ENCODE measurements at places on chromosomes 11 and 22.

DNA sequence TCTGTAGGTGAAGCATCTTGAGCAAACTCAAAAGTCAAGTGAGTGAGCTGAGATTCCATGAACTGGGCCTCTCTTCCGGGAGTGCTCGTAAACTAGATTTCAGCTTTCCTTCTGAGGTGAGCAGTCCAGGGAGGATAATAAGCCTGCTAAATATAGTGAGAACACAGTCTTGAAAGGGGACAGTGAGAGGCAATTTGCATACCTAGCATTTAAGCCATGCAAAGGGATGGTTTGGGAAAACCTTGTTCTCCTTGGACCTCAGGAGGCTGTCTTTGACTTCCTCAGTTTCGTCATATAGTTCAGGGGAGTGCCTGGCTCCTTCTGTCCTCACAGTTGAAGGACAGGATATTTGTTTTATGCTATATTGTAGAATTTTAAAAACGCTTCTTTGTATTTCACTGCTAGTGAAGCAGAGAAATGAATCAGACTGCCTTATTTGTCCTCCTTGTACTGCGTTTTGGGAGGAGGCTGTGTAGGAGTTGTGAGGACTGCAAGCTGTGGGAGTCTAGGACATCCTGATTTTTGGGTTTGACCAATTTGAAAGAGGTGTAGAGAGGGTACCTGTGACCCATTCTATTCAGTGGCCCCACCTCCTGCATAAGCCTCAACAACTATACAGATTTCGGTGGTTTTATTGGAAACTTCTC lies 11.0 kb upstream of the SORL1-AS1 start:
- DNase-seq = no peak

DNA sequence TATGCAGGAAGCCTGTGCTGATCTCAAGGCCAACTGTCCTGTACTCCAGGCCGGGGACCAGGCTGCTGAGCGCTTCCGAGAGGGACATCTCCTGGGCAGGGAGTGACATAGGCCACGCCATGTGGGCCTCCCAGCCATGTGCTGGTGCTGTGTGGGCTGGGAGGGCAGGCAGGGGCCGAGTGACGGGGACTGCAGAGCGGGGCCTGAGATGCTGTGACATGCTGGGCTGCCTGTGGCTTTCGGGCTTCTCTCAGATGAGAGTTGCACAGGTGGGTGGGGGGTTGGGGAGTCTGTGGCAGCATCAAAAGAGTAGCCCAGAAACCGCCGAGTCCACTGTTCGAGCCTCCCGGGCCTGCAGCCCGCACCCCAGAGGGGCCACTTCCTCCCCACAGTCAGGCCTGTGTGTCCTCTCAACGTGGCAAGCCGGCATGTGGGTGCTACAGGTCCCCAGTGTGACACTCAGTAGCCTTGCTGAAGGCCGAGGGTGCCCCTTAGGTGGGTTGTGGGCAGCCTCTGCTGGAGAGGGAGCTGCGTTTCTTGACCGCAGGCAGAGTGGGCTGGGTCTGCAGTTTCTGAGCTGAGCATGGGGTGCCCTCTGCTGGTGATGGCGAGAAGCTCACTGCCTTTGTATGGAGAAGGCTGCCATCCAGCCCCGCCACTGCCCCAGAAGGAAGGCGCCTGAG lies 101.2 kb downstream of the BCR start:
- DNase-seq = peak; percentile 76

DNA sequence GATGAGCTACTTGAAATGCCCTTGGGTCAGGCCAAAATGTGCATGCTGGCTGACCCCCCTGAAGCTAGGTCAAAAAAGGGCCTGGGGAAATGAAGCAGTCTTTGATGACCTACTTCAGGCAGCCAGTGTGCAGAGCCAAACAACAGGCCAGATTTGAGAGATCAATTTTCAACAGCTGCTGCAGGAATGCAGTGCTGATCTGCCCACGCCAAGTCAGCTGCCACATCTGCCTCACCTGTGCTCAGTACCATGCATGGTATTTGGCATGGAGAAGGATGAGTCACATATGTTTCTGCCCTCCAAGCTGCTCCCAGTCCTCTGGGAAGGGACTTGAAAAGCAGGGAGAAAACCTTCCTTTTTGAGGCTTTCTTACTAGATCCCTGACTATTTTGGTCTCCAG lies 35.8 kb downstream of the MTNR1B start:
- no peak for DNase-seq

DNA sequence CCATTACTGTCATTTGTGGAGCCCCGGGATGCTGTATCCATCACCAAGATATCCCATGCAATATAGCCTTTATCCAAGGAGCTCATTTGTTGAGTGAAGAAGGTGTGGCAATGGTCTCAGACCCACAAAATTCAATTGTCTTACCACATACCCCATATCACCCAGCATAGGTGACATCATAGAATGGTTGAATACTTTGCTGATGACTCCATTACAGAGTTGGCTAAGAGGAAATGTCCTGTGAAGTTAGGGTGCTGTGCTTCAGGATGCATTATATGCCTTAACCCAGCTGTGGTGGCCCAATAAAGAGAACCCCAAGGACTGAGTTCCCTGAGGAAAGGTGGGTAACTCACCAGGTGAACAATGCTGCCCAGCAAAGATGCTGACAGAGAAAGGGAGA lies 113.7 kb downstream of the EFCAB6 start:
- no peak for DNase-seq

DNA sequence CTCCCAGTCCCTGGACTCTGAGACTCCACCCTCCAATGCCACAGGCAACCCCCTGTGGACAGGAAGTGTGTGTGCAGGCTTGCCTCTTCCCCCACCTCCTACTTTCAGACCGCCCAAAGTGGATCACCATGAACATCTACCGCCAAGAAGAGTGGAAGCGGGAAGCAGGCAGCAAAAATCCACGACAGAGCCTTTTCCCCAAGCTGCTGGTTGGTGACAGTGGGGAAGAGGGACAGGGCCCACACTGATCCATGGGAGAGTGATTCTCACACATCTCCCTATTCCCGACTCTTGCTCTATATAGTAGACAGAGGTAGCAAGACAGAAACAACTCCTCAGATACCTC lies 53.4 kb upstream of the SPATA19 start:
- no peak for DNase-seq

DNA sequence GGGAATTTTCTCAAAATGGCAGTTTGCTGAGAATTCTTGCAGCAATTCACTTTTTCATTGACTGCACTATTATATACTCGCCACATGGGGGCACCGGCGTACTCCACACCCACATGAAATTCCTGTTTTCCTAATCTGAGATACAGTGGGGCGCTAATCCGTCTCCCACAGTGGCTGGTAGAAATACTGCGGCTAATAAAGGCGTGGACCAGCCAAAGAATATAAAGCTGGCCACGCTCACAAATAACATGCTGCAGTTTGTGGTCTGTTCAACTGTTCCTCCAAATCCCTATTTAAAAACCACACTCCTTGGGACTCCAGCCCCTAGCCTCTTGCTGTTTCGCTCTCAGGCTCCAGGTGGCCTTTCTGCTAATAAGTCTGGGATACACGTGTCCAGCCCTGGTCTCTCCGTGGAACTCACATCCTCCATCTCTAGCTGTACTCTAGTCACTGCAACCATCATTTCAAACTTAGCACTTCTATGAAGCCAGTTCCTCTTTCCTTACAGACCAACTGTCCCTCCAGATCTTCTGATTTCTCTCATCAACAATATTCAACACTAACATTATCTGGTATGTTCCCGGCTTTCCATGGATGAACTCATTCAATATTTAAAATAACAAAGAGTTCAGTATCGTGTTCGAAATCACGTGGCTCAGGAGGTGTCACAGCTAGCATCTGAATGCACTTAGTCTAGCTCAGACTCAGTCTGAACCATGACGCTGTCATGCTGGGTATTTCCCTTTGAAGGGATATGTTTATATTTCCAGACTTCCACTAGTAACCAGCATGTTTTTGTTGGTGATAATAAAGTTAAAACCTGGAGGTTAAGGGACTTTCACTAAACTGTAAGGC lies 22.0 kb downstream of the TBRG1 start:
- peak; percentile 41 for DNase-seq

GRCh38 chr11:704781-705645 lies 1.0 kb upstream of the EPS8L2 start:
- no peak for DNase-seq

GRCh38 chr11:130815097-130815802 lies 101.0 kb downstream of the SNX19 start:
- DNase-seq = no peak
